ENCODE measurements at places on chromosomes 5 and 9.

GRCh38 chr5:167822241-167822640, 469.2 kb upstream of the WWC1 start:
- DNase-seq: no peak

DNA sequence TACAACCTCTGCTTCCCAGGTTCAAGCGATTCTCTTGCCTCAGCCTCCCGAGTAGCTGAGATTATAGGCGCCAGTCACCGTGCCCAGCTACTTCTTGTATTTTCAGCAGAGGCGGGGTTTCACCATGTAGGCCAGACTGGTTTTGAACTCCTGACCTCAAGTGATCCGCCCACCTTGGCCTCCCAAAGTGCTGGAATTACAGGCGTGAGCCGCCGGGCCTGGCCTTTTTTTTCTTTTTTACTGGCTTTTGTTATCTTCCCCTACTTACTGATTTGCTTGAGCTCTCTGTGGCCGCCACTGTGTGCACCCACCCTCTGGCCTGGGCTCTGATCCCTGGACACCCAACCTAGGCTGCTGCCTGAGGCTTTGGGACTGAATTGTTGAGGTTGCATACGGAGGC, 60.3 kb downstream of the ANKRD33B start:
- DNase-seq: no peak

- DNase-seq: peak; percentile 22
These were observed 1.2 kb downstream of the TTC33 start for GRCh38 chr5:40754381-40755092.

GRCh38 chr9:80555782-80556325, 984.1 kb downstream of the TLE4 start:
- DNase-seq: no peak

DNA sequence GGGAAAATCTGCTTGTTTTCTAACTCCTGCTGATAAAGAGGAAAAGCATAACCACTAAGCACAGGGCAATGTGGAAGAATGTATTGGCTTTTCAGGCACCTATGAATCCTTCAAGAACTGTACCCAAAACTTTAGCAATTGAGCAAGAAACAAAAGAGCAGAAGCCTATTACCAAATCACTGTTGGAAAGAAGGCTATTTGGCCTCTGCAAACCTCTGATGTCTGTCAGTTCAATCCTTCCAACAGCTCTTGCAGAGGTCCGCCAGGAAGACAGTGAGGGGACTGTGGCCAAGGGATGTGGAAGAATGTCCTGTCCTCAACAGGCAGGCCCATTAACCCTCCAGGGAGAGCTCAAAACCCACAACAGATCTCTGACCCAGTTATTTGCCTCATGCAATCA, 328.6 kb downstream of the ENC1 start:
- no peak for DNase-seq

DNA sequence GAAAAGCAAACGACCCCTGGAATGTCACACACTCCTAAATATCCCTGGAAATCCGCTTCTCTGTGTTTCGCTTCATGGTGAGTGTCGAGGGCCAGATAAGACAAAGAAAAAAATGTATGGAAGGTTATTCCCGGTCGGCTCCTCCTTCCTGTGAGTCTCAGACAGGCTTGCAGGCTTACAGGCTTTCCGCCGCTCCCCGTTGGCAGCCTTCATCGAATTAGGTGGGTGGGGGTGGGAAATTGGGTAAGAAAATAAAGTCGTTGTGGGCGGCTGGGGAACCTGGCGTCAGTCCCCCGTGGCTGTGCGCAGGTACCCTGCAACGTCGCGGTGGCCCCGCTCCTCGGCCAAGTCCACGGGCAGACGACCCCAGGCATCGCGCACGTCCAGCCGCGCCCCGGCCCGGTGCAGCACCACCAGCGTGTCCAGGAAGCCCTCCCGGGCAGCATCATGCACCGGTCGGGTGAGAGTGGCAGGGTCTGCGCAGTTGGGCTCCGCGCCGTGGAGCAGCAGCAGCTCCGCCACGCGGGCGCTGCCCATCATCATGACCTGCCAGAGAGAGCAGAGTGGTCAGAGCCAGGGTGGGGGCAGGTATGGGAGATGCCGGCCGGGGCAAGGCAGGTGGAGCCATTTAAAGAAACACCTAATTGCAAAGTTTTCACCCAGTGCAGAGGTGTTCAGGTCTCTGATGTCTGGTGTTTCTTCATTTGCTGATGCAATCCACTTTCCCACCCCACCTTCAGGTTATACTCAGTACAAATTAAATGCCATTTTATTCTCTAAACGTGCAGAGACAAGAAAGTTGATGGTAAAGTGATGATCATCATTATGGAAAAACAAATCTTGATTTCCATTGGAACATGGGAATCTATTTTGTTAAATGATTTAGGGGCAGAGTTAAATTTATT, 3.2 kb downstream of the CDKN2B start:
- DNase-seq: no peak

DNA sequence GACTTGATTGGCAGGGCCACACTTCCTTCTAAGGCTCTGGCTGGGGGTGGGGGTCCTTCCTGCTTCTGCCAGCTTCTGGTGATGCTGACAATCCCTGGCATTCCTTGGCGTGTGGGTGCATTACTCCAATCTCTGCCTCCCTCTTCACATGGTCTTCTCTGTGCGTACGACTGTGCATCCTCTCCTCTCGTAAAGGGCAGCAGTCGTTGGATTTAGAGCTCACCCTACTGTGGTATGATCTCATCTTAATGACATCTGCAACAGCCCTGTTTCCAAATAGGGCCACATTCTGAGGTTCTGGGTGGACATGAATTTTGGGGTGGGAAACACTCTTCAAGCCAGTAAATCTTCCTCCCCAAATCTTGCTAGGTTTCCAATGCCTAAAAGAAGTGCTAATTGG, 36.8 kb downstream of the ROPN1L start:
- no peak for DNase-seq
